B cell (primary cell): ENCODE measurements at places on chromosomes 1 and 21.

- peaks cover 96% of the 10 kb centered on the region for H3K36me3 ChIP-seq
- DNase-seq, result no peak
- peaks cover 21% of the 10 kb centered on the region for H3K4me1 ChIP-seq
- H3K27me3 ChIP-seq, result no peaks in the 10 kb centered on the region
- no peak overlapping the region for H3K4me3 ChIP-seq
Observed at GRCh38 chr1:27413004-27413403, 20.6 kb downstream of the GPR3 start.

DNA sequence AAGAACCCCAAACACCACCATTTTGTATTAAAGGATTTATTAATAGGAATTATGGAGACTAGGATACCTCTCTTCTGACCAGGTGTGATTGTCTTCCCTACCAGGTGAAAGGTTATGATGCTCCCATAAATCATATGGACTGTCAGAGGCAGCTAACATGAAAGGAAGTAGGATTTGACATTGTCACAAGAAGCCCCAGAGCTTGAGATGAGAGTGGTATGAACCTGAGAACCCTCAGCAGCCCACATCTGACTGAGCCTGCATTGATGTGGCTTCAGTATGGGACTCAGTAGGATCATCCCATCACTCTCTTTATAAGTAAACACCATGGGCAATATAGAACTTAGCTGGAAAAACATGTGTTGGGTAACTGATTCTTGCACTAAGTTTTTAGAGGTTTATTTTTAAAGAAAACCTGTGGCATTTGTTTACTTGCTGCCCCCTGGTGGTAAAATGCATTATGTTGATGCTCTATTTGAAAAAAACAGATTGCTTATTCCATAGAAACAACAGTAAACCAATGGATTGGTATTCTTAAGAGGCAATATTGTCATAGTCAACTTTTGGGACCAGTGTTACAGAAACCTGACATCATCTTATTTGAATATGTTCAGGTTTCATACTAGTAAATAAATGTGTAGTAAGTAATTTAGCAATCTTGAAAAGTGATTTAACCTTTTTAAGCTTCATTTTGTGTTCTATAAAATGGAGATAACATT lies 16.6 kb upstream of the CACYBP start:
- no peaks in the 10 kb centered on the region for H3K4me1 ChIP-seq
- peak; percentile 67 for DNase-seq
- no peak overlapping the region for H3K27ac ChIP-seq
- H3K27me3 ChIP-seq, result no peaks in the 10 kb centered on the region

DNA sequence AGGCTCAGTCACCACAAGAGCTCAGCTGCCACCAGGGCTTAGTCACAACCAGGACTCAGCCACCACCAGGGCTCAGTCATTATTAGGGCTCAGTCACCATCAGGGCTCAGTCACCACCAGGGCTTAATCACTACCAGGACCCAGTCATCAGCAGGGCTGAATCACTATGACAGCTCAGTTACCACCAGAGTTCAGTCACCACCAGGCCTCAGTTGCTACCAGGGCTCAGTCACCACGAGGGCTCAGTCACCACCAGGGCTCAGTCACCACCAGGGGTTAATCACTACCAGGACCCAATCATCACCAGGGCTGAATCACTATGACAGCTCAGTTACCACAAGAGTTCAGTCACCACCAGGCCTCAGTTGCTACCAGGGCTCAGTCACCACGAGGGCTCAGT lies 196.2 kb downstream of the NPHP4 start:
- H3K36me3 ChIP-seq, result no peaks in the 10 kb centered on the region
- no peak overlapping the region for H3K4me3 ChIP-seq
- no peaks in the 10 kb centered on the region for H3K27me3 ChIP-seq

GRCh38 chr1:51958824-51959223 lies 31.7 kb downstream of the RAB3B start:
- H3K4me3 ChIP-seq, result no peak overlapping the region
- no peak overlapping the region for H3K27ac ChIP-seq
- peaks cover 14% of the 10 kb centered on the region for H3K4me1 ChIP-seq
- DNase-seq, result no peak
- no peaks in the 10 kb centered on the region for H3K36me3 ChIP-seq

DNA sequence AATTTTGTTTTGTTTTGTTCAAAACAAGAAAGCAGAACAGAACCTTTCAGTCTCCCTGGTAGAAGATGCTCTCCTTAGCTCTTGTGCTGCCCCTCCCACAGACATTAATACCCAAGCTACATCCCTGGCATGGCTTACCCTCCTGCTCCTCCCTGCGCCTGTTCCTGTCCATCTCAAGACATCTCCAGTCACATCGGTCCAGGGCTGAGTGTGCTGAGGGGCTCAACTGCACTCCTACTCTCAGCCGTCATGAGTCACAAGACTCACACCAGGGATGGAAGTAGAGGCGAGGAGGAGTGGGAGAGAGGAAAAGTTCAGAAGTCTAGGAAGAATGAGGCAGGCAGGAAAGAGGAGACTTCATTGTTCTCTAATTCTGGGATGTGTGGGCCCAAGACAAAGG lies 9.2 kb upstream of the TACSTD2 start:
- no peaks in the 10 kb centered on the region for H3K4me1 ChIP-seq
- peaks cover 19% of the 10 kb centered on the region for H3K27me3 ChIP-seq
- DNase-seq, result no peak
- H3K36me3 ChIP-seq, result no peaks in the 10 kb centered on the region

- H3K27me3 ChIP-seq, result no peaks in the 10 kb centered on the region
- no peak overlapping the region for H3K27ac ChIP-seq
- no peak overlapping the region for H3K4me3 ChIP-seq
- DNase-seq, result no peak
- no peaks in the 10 kb centered on the region for H3K36me3 ChIP-seq
- no peaks in the 10 kb centered on the region for H3K4me1 ChIP-seq
Observed at GRCh38 chr1:79517470-79518224, 511.1 kb upstream of the ADGRL4 start.

DNA sequence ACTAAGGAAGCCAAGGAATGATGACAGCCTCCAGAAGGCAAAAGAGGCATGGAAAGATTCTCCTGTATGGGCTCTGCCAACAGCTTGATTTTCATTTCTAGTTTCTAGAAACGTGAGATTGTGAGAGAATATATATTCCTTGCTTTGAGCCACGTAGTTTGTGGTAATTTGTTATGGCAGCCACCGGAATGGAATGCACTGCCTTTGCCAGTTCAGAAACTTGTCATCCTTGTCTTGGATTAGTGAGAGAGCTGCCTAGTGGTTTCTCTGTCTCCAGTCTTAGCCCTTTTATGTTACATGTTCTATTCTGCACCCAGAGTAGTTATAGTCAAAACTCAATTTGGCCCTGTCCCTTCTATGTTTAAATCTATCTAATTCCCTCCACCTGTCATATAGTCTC lies 216.0 kb upstream of the PTGFR start:
- no peaks in the 10 kb centered on the region for H3K27me3 ChIP-seq
- no peaks in the 10 kb centered on the region for H3K4me1 ChIP-seq
- no peak overlapping the region for H3K4me3 ChIP-seq
- H3K36me3 ChIP-seq, result no peaks in the 10 kb centered on the region
- no peak overlapping the region for H3K27ac ChIP-seq
- no peak for DNase-seq

DNA sequence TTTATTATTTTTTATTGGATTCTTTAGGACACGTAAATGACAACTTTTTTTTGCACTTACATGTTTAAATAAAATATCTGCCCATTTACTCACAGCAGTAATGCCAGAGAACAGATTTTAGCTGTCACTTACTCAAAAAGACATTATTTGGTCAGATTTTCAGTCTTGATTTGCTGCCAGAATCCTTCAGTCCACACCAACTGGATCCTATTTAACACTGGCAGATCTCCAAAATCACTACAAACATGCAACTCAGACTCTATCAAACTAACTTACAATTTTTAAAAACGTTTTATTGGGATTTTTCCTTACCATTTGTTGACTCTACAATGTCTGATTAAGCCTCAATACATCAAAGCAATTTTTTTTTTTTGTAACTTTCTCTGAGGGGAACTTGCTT lies 11.1 kb downstream of the ATP6V1G3 start:
- H3K4me3 ChIP-seq, result no peak overlapping the region
- H3K27me3 ChIP-seq, result no peaks in the 10 kb centered on the region
- peaks cover 30% of the 10 kb centered on the region for H3K4me1 ChIP-seq
- no peak overlapping the region for H3K27ac ChIP-seq
- no peaks in the 10 kb centered on the region for H3K36me3 ChIP-seq
- DNase-seq, result no peak
